ENCODE measurements at places on chromosomes 3 and 15.

DNA sequence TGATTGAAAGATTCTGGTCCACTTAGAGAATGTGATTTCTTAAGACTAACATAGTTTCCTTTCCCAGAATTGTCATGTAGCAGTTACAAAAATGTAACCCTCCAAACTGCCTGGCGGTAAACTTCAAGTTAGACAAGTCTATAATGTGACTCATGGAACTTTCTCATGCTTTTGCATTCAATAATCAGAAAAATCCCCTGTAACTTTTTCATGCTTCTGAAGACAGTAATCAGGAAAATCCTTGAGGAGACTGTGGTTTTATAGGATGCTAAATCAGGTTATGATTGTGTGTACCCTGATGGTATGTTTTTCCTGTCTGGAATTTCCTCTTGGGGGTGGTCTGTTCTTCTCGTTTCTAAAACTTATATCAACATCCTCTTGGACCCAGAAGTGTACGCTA lies 74.0 kb upstream of the RARB start:
- DNase-seq = no peak

DNA sequence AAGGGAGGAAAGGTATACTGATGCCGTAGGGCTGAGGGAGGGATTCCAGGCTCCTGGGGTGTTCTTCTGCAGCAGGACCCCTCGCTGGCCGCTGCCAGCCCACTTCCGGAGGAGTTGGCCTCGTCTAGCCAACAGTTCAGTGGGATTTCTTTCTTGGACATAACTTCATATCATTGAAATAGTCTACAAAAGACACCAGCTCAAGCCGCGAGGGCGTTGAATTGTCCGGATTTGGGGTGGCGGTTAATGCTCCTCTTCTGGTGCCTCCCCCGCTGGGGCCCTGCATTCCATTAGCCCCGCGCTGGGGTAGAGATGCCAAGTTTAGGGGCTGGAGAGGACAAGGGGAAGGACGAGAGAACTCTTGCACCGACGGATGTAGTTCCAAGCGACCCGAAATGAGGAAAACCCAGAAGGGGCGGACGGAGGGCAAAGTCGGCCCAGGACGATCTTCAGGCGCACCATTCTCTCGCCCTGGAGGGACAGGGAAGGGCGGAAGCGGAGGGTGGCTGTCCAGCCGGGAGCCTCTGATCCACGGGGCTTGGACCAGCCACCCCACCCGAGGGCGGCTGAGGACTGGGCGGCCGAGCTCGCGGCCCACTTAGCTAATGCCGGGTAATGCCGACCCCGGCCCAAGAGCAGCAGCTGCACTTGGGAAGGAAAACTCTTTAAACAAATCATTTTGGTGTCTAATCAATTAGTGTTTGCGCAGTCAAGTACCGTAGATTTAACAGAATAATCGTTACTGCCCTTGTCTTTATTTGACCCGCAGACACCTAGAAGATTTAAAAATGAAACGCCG lies 4.7 kb upstream of the ONECUT1 start:
- DNase-seq = no peak

- DNase-seq = no peak
Measured at GRCh38 chr3:169060037-169060436, 603.5 kb downstream of the MECOM start.

DNA sequence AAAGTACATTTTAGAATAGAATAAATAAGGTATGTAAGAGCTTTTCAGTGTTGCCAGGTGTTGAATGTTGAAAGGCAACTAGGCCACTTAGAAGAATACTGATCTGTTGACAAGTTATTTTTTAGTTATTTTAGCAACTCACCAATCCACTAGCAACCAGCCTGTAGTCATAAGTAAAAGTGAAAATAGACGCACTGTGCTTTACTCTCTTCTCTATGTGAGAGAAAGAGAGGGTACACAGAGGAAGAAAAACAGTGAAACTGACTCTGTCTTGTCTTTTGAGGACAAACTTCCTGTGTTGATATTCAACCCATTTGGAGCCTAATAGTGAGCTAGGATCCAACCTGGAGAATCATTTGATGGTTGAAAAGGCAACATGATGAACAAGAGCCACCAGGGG lies 327.1 kb upstream of the GOLIM4 start:
- no peak for DNase-seq

DNA sequence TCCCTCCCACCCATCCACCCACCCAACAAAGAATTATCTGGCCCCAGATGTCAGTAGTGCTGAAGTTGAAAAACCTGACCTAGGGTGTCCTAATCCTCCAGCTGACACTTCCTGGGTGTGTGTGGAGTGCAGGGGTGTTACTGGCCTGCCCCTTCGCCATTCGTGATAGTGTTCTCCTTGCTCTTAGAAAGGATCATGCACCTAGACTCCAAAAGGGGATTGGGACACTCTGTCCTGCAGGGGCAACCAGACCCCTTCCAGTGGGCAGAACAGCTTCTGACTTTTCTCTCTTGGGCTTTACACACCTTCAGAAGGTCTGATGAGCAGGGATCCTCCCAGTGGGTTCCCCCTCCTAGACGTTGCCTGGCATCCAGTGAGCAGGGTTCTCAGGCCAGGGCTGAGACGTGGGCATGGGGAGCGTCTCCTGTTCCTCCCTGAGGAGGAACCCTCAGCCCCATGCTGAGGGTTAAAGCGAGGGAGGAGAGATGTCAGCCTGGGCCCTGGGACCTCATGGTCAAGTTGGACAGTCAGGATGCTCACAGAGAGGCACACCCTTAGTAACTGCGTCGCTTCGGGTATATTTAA lies 75.0 kb downstream of the AAGAB start:
- no peak for DNase-seq

GRCh38 chr3:60125686-60126085 lies 1075.9 kb upstream of the CFAP20DC start:
- DNase-seq = no peak

- DNase-seq = no peak
Measured at GRCh38 chr3:13039213-13039896, 33.9 kb downstream of the IQSEC1 start.

- no peak for DNase-seq
Measured at GRCh38 chr3:73447111-73447510, 177.6 kb downstream of the PDZRN3 start.

GRCh38 chr15:68565726-68566125 lies 13.1 kb upstream of the CORO2B start:
- DNase-seq = no peak

DNA sequence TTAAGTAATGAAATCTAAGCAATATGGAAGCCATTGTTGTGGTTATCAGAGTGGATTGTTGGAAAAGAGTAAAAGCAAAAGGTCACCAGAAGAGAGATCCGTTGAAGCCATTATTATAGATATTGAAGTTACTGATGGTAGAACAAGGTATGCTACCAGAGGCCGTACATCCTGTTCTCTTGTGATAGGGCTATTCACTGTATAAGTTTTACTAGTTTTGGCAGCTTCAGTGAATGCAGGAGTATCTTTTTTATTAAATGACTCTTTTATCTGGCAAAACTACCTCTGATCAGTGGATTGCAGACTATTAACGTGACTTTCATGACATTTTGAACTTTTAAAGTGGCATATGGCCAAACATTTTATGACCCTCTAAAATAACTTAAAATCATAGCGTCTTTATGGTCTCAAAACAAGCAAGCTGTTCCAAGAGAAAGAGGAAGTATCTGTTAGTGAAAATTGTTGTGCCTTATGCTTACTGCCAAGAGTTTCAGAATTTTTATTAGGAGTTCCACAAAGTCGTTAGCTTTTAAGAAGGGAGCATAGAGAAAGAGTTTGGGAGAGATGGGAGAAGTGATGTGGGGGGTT lies 102.9 kb downstream of the LRRC49 start:
- no peak for DNase-seq

- DNase-seq = no peak
Measured at GRCh38 chr3:191882289-191882688, 421.3 kb downstream of the PYDC2 start.

DNA sequence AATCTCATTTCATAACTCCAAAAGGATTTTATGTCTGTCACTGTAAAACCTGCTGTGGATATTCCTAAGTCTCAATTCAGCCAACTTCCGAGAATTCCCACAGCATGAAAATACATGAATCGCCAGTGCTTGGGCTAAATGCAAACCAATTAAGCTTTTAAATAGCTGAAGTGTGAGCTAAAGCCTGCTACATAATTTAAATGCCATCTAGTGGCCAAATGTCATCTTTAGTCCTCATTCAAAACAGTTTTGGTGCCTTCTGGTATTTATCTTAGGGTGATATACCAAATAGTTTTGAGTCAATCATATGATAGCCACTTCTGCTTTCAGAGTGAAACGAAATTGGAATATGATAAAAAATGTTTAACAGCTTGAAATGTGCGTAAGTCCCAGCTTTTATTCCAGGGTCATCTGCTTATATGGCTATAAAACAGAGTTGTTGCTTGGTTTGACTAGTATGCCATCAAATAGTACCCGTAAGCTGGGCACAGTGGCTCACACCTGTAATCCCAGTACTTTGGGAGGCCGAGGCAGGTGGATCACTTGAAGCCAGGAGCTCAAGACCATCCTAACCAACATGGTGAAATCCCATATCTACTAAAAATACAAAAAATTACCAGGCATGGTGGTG lies 41.8 kb upstream of the CCNL1 start:
- DNase-seq = no peak

DNA sequence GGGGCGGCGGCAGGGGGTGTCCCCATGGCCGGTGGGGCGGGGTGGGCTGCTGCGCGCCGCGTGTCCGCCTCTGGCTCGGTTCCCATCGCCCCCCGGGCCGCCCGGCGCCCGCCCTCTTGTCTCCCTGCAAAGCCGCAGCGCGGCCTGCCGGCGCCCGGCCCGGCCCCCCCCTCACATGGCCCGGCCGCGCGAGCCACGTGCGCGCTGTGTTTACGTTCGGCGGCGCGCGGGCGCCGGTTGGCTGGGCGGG lies 502 bp downstream of the NR1D2 start:
- DNase-seq = no peak

DNA sequence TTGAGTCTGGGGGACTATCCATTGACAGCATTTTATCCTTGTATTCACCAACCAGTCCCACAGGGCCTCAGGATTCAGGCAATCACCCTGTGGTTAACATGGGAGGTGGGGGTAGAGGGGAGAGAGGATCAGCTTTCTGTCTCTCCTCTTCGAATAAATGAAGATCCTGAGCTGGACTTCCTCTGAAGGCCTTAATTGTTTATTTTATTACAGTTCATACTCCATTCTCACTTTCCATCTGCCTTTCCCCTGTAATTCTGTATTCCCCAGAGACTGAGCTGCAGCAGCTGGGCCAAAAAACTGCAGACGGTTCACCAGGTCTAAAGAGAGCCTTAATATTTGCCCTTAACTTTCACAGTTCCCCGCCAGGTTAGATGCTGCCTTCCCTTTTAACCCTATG lies 11.9 kb downstream of the TAGLN3 start:
- DNase-seq = no peak

- no peak for DNase-seq
Measured at GRCh38 chr3:131619821-131620220, 117.0 kb upstream of the MRPL3 start.

- DNase-seq = no peak
Measured at GRCh38 chr3:194439881-194440550, 41.0 kb upstream of the GP5 start.

DNA sequence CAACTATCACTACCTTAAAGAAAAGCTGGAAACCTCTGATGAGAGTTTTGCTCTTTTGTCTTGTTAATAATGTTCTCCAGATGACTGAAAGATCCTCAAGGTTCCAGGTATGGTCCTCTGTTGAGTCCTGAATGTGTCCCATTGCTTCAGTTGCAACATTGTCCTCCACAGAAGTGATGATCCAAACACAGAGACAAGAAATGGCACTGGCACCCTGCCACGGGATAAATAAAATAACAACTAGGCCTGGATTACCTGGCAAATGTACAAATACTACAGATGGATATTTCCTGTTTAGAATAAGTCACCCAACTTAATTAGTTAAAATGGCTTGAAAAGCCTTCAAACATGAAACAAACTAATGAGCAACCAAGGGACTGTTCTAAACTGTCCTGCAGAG lies 58.3 kb downstream of the EIF3J start:
- no peak for DNase-seq

Measured in activated CD8-positive, alpha-beta memory T cell treated with anti-CD3 and anti-CD28 coated beads for 1 hour (primary cell).